GM12865 (cell line): ENCODE measurements at places on chromosomes 11 and 22.

DNA sequence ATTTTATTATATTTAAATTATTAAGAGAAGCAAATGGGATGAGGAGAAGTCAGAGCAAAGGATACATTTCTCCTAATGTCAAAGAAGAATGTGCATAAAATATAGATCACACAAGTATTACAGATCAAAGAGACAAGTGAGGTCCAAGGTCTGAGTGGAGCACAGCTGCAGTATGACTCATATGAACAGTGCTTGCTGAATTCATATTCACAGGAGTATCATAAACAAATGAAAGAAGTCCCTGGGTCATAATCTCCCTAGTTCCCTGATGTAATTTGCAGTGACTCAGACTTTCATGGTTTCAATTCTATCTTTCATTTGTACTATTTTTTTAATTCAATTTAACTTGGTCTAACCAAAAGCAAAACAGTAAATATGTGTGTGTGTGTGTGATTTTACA is 499.0 kb upstream of the CCDC179 start:
- no peak for DNase-seq

DNA sequence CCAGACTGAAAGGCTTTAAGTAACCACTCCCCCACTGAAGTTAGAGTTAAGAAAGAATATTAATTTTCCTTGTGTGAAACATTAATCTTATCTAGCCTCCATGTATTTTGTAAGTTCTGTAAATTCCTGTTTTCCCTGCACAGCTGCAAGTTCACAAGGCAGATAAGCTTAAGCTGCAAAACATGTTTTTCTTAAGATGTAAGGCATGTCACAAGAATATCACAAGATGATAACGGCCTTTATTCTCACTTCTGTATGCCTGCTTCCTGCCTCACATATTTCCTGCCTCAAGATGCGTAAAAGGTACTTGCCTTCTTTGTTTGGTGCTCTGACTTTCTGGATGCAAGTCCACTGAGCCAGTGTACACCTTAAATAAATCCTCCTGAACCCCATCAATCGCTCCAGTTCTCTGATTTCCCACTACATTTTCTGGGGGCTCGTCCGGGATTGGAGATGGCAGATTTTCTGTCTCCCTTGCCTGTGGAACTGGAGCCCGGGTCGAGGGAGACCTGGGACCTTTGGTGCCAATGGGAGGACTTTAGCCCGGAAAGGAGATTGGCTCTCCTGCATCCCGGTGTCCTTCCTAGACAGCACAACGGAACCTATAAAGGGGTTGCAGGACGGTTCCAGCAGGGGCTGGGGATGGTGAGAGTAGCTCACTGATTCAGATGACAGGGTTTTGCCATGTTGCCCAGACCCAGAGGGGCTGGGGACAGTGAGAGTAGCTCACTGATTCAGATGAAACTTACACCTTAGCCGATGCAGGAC is 30.2 kb downstream of the PPARA start:
- no peak for DNase-seq

DNA sequence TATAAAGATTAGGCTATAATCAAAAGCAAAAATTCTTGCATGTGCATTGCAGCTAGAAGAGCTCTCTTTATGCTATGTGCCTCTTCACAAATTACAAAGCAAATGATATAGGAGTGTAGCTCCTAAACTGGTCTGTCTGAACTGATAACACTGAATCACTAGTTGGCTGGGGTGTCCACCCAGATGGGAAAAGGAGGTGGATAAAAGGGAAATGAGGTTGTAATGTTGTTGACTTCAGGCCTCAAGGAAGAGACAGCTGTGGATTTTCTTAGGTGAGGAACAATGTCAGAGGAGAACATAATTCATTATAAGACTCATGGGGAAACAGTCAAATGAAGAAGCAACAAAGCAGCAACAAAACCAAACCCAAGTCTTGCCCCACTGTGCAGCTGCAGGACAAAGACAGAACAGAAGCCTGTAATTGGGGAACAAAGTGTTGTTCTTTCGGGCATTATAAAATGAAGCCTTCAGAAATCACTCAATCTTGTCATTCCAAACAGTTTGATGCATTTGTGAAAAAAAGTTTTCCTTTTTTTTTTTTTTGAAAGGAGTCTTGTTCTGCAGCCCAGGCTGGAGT is 130.1 kb upstream of the DDI1 start:
- no peak for DNase-seq

- DNase-seq: no peak
These were observed 3.5 kb downstream of the KRTAP5-9 start for GRCh38 chr11:71551711-71552110.

- no peak for DNase-seq
These were observed 14.5 kb downstream of the USP35 start for GRCh38 chr11:78203184-78203583.

- DNase-seq: no peak
These were observed 31.3 kb upstream of the DGKZ start for GRCh38 chr11:46315783-46316563.

DNA sequence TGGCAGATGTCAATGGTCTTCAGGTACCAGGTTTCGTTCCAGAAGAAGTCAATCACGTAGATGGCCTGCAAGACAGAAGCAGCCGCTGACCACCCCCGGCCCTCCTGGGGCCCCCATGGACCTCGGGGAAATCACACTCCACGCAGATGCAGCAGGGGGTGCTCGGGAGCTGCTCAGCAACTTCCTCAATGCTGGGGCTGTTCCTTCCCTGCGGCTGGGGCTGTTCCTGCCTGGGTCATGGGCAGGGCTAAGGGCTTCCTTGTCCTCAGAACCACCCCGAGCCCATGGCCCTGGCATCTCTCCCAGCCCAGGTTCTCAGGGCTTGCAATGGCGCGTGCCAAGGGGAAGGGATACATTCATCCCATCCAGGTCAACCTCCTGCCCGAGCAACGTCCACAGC is 10.3 kb downstream of the DHCR7 start:
- no peak for DNase-seq

GRCh38 chr11:13896175-13896980 is 66.1 kb upstream of the SPON1 start:
- DNase-seq: no peak

- no peak for DNase-seq
These were observed 133.4 kb upstream of the E2F8 start for GRCh38 chr11:19374151-19374569.

GRCh38 chr22:19757140-19757984 is 3.2 kb upstream of the TBX1 start:
- DNase-seq: no peak

GRCh38 chr11:12799334-12799835 is 125.2 kb downstream of the TEAD1 start:
- DNase-seq: no peak

- DNase-seq: no peak
These were observed 41.1 kb downstream of the OSBPL5 start for GRCh38 chr11:3123761-3124733.

GRCh38 chr11:95904009-95904650 is 19.8 kb downstream of the MTMR2 start:
- no peak for DNase-seq

GRCh38 chr11:72981971-72982685 is 160.0 kb downstream of the FCHSD2 start:
- no peak for DNase-seq

DNA sequence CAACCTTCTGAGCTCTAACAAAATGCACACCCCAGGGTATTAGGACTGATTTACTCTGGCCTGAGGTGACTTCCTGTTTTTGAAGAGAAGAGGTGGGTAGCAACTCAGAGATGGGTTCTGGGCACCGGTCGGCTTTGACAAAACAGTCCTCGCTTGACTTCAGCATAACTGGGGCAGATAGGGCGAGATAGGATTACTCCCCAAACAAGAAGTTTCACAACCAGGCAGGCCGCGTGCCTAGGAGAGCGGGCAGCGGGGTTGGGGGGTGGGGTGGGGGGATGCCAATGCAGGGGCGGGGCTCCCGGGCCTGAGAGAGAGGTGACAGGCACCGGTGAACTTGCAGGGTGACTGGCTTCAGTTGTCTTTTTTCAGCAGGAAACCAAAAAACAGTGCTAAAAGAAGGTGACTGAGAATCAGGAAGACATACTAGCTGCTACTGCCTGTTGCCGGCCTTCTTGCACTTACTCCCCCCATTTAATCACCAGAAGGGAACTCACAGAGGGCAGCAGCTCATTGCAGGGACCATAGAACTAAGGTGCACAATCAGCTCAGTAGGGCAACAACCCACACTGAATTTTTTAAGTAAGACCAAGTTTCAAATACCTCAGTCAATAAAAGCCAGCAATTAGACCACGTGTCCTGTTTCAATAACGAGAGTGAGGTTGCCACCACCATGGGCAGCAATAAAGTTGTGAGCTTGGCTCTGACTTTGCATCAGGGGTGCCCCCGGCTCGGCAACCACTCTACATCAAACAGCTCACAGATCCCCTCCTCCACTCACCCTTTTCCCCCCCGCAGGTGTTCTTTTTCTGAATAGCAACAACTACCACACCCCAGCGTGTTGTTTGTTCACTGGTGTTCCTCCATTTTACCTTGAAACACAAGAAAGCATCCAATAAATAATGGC is 37.2 kb upstream of the ETS1 start:
- peak; percentile 86 for DNase-seq

DNA sequence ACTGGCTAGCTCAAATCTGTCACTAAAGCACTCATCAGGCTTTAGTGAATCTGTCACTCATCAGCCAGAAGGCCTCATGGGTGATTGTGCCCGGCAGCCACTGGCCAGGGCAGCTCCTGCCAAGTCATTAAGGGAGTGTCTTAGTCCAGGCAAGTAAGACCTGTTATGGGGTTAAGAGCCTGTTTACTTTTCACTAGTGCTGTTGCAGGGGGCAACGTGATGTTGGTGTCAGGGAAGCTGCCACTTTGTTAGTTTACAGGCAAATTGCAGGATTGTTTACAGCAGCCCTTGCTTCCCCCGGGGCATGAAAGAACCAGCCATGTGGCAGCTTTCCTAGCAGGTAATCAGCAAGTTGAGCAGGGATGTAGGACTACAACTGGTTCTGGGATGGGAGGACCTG is 155.6 kb upstream of the NCAM1 start:
- no peak for DNase-seq

DNA sequence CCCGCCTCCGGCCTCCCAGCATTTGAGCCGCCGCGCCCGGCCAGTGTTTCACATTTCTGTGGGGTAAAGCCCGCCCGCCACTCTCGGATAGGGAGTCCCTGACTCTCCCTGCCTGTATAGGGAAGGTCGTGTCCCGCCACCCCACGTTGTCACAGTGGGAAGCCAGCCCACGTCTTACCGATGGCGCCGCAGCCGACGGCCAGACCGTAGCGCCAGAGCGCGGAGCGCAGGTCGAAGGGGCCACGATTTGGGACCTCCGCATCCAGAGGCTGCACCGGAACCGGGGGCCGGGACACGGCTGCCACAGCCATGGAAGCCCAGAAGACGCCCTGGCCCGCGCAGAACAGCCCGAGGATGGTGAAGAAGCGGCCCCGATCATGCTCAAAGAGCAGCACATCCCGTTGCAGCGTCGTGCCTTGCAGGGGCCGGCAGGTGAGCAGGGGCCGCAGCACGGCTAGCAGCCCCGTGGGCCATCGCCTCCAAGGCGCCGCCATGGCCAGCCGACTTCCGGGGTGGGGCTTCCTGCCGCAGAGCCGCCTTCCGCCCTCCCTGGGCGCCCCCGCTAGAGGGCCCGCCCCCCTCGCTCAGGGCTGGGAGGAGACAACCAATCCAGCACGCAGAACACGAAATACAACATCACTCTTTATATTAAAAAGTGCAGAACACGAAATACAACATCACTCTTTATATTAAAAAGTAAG is at the start of gene TMEM223:
TSS of gene TMEM223 (minus strand) at position 506 of the 701 bp plus-strand sequence. CDS start at position 494, 12 bp downstream.
- peak; percentile 88 for DNase-seq

DNA sequence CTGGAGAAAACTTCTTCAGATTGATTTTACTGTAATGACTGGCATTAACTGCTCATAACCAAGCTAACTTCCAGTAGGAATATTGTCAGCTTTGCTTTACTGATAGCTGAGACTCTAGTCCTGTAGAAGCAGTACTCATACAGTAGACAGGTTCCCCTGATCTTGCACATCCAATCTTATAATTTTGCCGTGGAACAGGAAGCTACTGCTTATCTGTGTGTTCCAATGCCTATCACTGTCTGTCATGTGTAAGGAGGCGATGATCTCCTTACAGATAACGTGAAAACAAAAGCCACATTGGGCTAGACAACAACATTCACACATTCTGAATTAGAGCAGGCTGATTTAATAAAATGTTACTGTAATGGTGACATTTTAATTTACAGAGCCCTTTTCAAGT is 13.2 kb downstream of the HSD17B12 start:
- no peak for DNase-seq

- DNase-seq: no peak
These were observed 25.2 kb upstream of the GCAT start for GRCh38 chr22:37782340-37783168.

DNA sequence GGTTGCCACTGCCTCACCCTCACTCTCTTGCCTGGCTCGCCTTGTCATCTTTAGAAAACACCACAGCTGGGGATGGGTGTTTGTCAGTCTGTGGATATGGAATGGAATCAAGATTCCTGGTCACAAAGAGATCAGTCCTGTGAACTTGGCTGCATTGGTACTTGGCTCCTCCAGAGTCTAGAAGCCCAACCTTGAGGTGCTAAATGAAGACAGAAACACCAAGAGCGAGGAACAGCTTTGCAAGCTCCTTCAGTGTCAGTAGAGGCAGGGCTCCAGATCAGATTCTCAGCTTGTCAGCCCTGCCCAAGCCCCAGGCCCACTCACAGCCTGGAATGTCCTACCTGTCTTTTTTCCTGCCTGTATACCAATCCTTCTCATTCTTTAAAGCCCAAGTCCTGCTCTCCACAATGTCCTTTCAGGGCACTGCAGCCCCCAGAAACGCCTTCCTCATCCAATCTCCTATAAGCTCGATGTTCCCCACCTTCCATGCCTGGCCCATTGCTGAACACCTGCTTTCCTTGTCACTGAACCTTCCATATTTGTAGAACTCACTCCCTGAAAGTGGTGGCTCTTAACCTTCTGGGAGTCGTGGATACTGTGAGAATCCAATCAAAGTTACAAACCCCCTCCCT is 188.9 kb downstream of the BCR start:
- no peak for DNase-seq

DNA sequence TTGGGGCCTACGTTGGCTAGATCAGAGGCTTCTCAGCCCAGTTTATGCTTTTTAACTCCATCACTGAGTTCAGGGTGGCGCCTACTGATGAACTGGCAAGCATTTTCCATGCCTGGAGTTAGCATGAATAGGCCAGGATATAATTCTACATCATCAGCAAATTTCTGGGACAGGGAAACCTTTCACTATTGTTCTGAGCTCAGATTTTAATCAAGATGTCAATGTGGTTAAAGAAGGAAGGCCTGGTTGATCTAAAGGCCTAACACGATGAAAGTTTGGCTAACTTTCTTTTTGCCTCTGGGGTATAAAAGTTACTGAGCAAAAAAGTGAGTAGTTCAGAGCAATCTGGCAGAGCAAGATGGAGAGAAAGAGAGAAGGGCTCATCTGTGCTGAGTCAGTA is 21.7 kb upstream of the IFITM3 start:
- DNase-seq: no peak

DNA sequence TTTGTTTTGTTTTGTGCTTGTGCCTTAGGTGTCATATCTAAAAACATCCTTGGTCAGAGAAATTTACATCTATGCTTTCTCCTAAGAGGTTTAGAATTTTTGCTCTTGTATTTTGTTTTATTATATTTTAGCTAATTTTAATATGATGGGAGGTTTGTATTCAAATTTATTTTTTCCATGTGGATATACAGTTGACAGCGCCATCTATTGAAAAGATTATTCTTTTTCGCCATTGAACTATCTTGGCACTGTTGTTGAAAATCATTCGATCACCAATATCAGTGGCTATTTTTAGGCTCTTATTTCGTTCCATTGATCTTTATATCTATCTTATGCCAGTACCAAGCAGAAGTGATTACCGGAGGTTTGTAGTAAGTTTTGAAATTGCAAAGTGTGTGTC is 510.3 kb downstream of the BRD1 start:
- DNase-seq: no peak
